Naive thymus-derived CD8-positive, alpha-beta T cell (primary cell): ENCODE measurements at places on chromosomes 5 and 9. TPM values are rescaled to one million over a fixed set of nuclear protein-coding genes. Genes with fewer than 3 reads are reported as not detected.

Gene PCDHB11
- not detected for polyA plus RNA-seq

Gene TRIM14
- polyA plus RNA-seq, result 68.4 TPM

Gene CTXN3
- polyA plus RNA-seq, result not detected

Gene SLC45A2
- not detected for polyA plus RNA-seq

Gene CDHR2
- not detected for polyA plus RNA-seq

Gene ANKRD34B
- polyA plus RNA-seq, result not detected

Gene SMIM33
- 0.43 TPM for polyA plus RNA-seq

Gene PFN3
- polyA plus RNA-seq, result not detected

Gene CER1
- not detected for polyA plus RNA-seq

Gene RMRP
- not detected for polyA plus RNA-seq

GRCh38 chr5:151075698-151076331, 5.0 kb downstream of the TNIP1 start:
- no peak for DNase-seq

GRCh38 chr5:5141625-5142525, 1.7 kb downstream of the ADAMTS16 start:
- peak; percentile 29 for DNase-seq

DNA sequence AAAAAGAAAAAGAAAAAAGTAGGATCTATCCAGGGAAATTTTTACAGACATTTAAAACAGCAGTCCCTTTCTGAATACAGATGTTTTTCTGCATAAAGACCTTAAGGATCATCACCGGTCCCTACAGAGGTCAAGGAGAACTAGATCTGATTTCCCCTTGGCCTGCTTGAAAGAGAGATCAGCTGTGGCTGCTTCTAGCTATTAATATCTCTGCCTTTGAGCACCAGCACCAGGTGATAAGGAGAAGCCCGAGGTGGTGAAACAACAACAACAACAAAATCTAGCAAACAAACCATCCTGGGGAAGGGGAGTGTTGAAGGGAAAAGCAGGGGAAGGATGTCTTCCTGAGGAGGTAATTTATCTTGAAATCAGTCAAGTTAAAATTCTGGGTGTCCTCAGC, 42.1 kb downstream of the ZNF366 start:
- no peak for DNase-seq

DNA sequence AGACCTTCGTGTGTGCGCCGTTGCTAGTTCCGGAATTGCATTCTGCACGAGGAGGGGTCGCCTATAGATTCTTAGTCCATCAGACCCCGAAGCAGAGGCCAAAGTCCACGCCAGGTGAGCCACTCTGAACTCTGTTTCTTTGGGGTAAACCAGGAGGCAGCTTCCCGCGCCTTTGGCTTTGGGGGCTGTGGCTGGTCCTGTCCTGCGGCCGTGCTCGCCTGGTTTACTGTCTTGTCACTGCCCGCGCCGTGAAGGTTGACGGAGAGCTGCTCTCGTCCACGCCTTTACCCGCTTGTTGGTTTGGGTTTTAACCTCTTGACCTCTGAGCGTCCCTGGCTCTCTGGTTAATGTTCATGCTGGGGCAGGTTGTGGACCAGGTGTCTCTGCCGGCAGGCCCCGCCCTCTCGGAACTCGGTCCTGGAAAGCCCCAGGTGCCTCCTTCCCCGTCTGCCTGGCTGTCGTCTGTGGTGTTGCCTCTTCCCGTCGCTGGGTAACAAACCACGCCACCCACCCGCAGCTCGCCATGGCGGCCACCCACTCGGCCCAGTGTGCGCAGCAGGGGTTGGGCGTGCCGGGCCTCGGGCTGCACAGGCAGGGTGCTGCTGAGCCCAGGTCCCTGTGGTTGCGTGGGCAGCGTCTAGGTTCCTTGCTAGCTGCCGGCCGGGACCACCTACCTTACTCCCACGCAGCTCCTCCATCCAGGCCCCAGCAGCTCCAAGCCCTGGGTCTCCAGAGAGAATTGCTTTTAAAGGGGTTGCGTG, 44.6 kb upstream of the CACNA1B start:
- DNase-seq, result no peak

DNA sequence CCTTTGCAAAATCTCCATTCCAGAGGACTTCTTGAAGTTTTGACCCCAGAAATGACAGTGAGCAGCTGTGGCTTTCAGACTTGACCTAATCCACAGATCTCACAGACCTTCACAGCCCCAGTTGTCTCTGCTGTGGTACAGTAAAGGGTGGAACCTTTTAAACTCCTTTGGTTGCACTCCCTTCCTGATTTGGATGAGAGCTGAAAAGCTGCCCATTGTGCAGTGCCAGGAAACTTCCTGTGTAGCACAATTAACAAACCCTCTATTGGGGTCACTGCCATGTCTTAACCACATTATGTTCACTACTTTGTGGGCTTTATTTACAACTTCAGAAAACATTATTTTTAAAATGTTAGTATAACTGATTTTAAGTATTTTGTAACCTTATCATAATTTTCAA, 56.7 kb upstream of the PCSK5 start:
- no peak for DNase-seq

DNA sequence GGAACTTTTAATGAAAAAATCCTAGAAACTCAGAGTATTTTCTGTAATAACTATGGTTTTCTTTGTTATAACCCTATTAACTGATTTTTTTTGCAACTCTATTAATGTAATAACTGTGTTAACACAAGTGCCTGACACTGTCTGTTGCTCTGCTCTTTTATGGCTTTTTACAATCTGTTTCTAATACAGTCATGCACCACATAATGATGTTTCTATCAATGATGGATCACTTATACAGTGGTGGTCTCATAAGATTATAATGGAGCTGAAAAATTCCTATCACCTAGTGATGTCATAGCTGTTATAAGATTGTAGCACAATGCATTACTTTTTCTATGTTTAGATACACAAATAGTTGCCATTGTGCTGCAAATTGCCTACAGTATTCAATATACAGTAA, 123.1 kb upstream of the SV2C start:
- DNase-seq, result no peak

DNA sequence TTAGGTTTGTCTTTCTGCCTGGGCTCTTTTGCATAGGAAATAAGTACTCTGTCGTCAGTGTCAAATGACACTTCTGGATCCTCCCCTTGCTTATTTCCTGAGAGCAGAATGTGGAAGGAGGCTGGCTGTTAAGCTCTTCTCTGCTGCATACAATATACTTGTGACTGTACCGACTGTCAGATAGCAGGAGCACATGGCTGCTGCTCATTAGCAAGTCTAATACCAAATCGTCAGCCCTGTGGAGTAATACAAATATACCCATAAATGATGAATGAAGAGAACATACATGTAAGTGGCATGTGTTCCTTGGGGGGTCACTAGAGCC, at the start of gene GPR151:
GPR151 (minus strand) TSS at position 40 of the 325 bp plus-strand sequence. CDS start 77 bp downstream, outside the sequence.
- no peak for DNase-seq

GRCh38 chr5:107203243-107203642, 467.5 kb downstream of the EFNA5 start:
- DNase-seq, result no peak

DNA sequence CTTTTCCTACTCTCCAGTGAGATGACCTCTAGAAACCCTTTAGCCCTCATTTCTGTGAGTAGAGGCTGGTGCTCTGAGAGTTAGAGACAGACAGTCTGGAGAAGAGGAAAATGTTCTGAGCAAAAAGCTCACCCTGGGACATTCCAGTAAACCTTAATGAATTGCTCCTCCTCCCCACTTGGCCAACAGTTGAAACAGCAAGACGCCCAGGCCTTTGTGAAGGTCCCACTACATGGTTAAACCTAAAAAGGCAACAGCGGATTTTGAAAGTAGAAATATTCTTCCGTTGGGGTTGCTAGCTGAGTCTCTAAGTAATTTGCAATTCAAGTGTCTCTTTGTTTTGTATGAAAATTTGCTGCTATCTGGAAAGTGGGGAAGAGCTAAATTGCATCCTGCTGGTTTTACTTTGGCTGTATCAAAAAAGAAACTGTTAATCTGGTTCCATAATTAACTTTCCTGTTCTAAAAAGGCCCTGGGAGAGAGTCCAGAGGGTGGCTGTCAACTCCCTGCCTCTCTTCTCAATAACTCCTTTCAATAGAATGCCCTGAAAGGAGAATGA, 63.8 kb downstream of the ATP10B start:
- DNase-seq, result no peak

DNA sequence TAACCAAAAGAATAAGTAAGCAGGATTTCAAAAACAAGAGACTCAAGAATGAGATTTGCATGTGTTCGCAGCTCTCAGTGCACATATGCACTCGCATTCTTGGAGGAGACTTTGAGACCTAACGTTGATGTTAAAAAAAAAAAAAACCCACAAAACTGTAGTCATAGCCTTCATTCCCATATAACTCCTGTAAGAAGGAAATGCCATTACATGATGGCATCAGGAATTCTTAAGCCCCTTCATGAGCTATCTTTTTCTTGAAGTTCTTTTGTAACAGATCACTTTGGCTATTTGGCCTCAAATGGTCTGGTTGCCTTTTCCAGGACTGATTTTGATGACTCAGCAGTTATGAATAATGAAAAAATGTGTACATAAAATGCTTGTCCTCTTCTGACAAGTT, 113.8 kb downstream of the ALDH1A1 start:
- no peak for DNase-seq

- DNase-seq, result no peak
Measured at GRCh38 chr5:126338635-126339034, 84.6 kb upstream of the GRAMD2B start.

DNA sequence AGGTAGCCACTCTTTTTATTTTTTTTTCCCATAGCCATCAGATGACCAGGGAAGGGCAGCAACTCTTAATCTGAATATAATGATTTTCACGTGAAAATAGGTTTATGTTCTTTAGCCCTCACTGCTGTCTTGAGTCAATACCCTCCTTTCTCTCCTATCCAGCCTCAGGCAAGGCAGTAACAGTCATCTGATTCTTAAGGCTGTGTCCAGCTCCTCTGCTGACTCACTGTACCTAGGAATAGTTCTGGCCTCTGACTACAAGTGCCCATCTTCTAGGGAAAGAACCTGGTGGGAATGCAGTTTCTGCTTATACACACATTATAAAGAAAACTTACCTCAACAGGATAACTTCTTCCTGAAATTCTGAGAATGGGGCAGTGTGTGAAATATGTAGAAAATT, 30.7 kb downstream of the DHX29 start:
- DNase-seq, result no peak

DNA sequence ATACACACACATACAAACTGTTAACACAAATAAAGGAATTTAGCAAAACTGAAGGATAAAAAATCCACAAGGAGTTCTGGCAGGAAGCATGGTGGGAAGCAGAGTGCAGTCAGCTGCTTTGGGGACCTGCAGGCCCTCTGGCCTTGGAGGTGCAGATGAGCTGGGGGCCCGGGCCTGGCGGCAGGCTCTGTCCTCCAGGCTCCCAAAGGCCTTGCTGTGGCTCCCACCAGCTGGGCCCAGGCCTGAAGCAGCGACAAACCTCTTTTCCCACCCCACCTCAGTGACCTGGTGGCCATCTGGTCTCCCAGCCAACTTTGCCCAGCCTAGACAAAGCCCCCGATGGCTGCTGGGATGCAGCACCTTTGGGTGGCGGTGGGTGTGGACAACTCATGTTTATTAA, 67.8 kb downstream of the GLRA1 start:
- DNase-seq, result no peak

GRCh38 chr5:10266839-10267238, 16.8 kb downstream of the CCT5 start:
- no peak for DNase-seq

DNA sequence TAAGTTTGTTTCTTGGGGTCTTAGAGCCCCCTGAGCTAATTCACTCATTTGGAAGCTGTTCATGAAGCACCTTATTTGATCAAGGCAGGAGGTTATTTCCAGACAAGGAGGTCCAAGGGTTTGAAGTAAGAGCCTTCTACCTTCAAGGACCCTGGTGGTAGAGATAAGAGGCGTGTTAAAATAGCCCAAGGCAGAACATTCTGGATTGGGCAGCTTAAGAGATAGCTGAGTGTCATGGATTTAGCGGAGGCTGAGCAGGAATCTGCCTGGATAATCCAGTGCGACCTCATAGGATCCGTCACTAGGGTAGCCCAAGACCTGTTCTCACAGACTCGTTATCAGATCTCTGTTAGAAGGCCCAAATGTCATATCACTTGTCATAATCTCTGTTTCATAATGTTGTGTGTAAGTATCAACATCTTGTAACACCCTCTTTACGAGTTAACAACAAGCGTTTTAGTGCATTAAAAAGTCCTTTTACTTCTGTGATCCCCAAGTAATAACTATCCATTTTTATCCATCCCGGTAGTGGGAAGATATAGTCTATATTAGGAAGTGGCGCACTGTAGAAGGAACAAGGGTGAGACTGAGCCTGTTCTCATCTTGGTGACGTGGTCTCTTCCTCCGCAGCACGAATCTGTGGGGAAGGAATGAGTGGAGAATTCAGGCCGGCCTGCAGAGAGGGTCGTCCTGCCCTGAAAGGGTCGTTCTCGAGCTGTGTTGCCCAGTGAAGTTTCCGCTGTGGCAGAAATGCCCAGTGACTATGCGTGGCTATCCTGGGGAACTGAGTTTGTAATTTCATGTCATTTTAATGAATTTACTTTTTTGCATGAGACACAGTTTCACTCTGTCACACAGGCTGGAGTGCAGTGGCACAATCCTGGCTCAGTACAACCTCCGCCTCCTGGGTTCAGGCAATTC, 28.8 kb downstream of the SLC25A25 start:
- DNase-seq, result no peak

GRCh38 chr5:39933061-39933460, 508.3 kb upstream of the DAB2 start:
- no peak for DNase-seq

GRCh38 chr5:14035859-14036503, 91.5 kb upstream of the DNAH5 start:
- DNase-seq, result no peak

DNA sequence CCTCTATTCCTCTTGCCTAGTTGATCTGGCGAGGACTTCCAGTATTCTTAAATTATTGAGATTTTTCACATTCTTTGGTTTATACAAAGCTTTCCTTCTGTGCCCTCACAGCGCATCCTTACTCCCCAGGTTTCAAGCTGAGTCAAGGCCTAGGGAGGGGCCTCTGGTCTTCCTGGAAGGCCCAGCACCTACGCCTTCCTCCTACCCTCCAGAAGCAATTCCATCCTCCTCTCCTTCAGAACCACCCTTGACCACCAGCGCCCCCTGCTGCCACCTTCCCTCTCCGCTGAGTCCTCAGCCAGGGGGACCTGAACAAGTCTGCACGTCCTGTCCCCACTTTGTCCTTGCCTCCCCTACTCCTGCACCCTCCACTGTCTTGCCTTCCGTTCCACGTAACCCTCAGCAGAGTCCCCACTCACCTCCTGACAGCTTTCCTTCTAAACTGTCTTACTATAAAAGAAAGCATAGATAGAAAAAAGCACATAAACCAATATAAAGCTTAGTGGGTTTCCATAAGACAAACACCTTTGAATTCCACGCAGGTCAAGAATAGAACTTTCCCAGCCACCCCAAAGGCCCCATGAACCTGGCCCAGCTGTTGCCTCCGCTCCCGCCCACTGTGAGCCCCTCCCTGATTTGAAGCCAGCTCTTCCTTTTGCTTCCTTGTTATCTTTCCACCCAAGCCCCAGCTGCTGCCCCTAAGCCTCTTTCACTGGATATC, 63.0 kb upstream of the CTSL start:
- no peak for DNase-seq

DNA sequence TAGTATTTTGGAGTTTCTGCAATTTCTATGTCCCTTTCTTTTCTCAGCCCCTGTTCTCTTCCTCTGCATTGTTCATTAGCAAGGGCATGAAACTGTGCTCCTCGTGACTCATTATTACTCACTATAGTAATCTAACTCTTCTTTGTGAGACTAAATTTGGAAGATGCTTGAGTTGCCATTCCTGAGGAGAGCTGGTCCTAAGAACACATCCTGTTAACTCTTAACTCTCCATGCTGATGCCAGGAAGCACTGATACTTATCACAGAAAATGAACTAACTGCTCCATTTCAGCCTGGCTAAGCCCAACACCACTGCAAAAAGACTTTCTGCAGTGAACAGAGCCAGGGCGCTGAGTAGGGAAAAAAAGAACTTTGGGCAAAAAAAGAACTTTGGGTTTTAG, 10.6 kb upstream of the CSNK1A1 start:
- no peak for DNase-seq
